Activated gamma-delta T cell treated with anti-CD3 and anti-CD28 coated beads, Interleukin-2, amount 50 U/mL, for 16 hours (primary cell): ENCODE measurements at places on chromosomes 5 and 9.

DNA sequence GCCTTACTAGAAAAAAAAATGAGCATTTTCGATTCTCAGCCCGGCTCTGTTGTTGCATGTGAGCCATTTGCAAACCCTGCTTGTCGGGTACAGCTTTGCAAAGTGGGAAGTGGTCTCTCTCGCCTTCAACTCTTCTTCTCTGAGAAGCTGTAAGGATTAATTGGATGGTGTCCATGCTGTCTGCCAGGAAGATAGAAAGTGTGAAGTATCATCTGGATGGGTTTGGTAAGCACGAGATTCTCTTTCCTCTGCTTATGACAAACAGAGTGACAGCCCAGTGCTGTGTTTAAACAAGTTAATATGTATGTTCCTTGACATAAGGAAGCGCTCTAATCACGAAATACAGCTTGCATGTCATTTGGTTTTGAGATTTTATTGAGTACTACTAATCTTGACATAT, 109.1 kb upstream of the SPATA31D4 start:
- DNase-seq = no peak

GRCh38 chr5:101431201-101431600, 528.1 kb upstream of the ST8SIA4 start:
- no peak for DNase-seq

GRCh38 chr5:134111741-134112647, 2.5 kb upstream of the TCF7 start:
- DNase-seq = no peak

- DNase-seq = no peak
Measured at GRCh38 chr5:133962131-133962530, 6.3 kb downstream of the C5orf15 start.

- DNase-seq = no peak
Measured at GRCh38 chr9:4305065-4305985, 5.5 kb upstream of the GLIS3 start.

DNA sequence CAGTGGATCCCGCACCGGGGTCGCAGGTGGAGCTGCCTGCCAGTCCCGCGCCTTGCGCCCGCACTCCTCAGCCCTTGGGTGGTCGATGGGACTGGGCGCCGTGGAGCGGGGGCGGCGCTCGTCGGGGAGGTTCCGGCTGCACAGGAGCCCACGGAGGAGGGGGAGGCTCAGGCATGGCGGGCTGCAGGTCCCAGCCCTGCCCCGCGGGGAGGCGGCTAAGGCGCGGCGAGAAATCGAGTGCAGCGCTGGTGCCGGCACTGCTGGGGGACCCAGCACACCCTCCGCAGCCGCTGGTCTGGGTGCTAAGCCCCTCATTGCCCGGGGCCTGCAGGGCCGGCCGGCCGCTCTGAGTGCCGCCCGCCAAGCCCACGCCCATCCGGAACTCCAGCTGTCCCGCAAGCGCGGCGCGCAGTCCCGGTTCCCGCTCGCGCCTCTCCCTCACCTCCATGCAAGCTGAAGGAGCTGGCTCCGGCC, 120.6 kb upstream of the MEF2C start:
- DNase-seq = no peak

DNA sequence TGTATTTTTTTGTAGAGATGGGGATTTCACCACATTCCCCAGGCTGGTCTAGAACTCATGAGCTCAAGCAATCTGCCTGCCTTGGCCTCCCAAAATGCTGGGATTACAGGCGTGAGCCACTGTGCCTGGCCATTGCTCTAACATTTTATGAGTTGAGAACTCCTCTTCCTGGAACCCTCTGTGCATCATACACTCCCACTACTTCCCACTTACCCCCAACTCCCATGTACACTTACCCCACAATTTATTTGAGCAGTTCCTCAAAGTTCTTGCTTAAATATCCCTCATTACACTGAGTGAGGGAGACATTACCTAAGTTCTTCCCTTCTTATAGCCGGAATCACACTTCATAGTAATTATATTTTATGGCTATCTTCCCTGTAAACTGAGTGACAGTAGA, 42.9 kb upstream of the GALNT10 start:
- DNase-seq = no peak

DNA sequence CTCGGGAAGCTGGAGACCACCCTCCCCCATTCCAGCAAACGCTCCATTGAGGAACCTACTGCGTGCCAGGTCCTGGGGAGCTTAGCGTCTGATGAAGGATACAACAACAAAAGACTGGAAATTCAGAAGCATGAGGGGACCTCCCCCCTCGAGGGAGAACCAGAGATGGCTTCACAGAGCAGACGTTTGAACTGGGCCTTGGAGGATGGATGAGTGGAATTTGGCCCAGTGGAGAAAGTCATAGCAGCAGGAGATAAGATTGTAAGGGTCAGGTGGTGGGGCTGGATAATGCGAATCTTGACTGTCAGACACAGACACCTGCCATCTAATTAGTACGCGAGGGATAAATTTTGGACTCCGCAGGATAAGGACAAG, 1.2 kb upstream of the SLC25A51 start:
- DNase-seq = no peak

DNA sequence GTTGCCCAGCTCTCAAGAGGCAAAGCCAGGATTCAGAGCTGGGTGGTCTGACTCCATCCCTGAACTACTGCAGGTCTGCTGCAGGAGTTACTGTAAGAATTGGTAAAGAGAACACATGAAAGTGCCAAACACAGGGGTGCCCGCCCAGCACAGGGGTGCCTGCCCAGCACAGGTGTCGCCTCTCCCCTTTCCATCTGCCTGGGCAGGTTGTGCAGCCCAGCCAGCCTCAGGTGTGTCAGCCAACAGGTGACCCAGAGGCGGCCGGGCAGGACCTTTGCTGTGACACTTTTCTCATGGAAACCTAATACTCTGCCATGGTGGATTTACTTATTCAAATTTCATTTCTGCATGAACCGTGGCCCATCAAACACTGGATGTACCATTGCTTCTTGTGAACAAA, 289.7 kb upstream of the IRX4 start:
- DNase-seq = no peak

DNA sequence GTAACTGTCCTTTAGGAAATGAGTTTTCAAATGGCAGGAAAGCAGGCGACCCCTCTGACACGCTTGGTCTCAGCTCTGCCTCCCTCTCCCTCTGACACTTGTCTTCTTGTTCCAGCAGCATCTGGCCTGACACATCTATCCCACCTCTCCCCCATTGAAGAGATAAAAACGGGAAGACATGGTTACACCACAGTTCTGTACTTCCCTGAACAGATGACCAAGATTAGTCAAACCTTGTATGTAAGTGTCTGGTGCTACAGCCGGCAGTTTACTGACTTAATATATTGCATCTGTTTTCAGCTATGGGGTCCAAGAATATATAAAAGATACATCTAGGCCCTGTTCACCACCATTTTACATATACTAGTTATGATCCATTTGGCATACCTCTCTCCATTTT, 29.6 kb upstream of the MLLT3 start:
- no peak for DNase-seq

DNA sequence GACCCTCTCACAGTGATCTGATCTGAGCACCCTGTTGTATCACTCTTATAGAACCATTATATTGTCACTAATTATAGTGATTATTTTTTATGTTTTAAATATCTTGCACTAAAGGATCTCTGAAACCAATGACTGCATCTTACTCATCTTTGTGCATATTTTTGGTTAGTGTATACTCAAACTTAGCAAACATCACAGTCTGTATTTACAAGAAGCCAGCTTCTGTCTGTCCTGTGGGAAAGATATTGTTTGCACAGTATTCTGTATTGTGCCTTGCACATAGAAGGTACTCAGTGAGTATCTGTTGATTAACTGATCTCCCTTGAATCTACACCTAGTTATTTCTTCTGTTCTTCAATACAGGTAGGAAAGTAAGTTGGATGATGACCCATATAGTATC, 131.5 kb downstream of the PAM start:
- no peak for DNase-seq

DNA sequence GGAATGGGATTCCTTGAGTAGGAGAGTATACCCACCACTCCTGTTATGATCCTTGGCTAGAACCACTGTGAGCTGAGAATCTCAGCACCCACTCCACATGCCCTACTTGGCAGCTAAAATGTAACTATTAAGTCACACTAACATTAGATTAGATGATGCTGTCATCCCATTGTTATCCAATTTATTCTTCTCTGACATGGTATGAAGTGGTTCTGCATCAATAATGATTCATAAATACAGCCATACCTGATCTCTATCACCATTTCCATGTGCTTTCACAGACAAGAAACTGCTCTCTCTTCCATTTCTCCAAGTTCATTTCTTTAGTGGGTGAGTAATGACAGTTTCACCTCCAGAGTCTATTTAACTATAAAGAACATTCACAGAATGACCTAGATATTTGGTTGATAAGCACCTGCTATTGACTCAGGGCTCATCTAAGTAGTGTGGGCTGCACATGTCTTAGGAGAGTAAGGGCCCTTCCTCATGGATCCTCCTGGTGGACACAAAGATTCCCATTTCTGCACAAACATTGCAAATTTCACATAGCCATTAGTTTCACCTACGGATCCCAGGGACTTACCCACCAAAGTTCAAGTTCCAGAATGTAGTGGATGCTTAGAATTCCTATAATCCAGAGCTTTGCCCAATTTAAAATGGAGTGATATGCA, 187.9 kb downstream of the EBF1 start:
- no peak for DNase-seq

DNA sequence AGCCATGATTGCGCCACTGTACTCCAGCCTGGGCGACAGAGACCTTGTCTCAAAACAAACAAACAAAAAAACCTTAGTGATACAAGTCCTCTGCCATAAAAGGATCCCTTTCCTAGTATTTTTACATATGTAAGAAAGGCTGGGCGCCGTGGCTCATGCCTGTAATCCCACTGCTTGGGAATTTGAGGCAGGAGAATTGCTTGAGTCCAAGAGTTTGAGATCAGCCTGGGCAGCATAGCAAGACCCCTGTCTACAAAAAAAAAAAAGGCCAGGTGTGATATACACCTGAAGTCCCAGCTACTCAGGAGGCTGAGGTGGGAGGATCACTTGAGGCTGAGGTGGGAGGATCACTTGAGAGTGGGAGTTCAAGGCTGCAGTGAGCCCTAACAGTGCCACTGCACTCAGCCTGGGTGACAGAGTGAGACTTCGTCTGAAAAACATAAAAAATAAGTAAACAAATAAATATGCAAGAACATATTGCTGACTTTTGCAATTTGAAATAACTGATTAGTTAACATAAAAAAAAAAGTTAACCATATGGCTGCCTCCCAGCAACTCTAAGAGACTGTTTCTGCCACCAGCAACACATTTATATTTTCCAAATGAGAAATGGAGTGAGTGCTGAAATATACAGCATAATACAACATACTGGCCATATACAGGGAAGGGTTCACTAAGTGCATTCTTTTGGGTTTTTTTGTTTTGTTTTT, 6.9 kb downstream of the ZNF367 start:
- no peak for DNase-seq

DNA sequence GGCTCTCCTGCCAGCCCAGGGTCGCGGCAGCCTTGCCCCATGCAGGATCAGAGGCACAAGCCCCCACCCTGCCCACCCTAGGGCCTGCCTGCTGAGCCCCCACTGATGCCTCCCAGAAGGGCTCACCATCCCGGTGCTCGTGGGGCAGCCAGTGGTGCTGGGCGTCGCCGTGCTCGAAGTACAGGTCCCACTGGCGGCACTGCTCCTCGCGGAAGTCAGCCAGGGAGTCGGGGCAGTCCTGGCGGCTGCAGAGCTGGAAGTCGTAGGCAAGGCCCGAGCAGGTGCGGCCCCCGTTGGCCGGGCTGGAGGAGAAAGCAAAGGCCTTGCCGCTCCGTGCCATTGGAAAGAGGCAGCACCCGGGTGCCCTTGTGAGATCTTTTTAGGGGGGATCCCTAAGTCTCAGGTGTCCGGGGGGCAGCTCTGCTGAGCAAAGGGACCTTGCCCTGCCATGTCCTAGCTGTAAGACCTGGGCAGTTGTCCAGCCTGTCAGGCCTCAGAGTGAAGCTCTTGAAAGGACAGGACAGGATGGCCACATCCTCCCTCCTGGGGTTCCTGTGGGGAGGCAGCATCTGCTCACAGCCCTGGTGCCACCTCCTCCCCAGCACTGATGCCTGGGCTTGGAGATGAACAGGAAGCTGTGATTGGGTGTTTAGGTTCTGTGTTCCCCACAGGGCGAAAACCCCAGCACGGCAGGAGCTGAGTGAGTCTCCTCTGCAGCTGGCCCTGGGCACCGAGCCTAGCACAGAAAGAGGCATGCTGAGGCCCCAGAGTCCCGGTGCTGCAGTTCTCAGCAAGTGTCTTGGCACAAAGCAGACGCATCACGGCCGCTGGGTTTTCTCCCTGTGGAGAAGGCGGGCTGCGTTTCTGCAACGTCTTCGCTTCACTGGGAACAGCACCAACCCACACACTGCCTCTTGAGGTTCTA, 77.7 kb downstream of the ZNF354C start:
- DNase-seq = no peak

- DNase-seq = no peak
Measured at GRCh38 chr5:98794414-98795080, 21.1 kb downstream of the RGMB start.

DNA sequence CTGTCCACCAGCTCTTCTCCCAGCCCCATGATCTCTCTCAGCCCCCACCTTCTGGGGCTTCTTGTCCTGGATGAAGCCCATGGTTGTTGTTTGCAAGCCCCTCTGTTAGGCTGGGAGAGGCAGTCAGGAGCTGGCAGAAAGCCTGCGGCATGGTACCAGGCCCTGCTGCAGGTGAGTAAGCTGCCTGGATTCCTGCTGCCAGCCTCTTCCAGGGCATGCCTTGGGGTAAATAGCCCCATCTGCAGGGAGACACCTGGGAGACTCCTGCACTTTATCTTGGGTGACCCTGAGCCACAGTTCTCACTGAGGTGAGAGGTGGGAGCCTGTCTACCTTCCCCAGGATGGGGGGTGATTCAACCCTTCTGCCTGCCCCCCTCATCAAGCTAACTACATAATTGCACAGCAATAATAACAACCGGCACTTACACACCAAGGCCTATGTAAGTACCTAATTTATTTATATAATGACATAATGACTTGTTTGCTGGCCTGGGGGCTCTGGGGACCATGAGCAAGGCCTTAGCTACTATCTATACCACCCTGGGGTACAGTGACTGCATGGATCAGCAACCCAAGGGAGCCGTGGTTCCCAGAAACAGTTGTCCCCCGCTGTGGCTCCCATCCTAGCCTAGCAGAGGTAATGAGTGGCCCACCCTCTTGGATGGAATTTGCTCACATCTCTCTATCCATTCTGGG, 116.0 kb downstream of the PSD2 start:
- DNase-seq = no peak

- DNase-seq = no peak
Measured at GRCh38 chr5:160685695-160686094, 166.3 kb downstream of the ATP10B start.

- no peak for DNase-seq
Measured at GRCh38 chr5:107196500-107197059, 474.2 kb downstream of the EFNA5 start.

GRCh38 chr5:177453852-177454396, 7.3 kb downstream of the PRR7 start:
- no peak for DNase-seq
